ENCODE measurements at places on chromosomes 5 and 9. TPM values are rescaled to one million over a fixed set of nuclear protein-coding genes. Genes with fewer than 3 reads are reported as not detected.

The HSD17B4 gene
- 74.2 TPM for total RNA-seq

GRCh38 chr5:155480731-155481131, 467.2 kb downstream of the KIF4B start:
- DNase-seq, result no peak

The C9 gene
- not detected for total RNA-seq

- DNase-seq, result no peak
Observed at GRCh38 chr5:115452536-115453235, 91.9 kb downstream of the FEM1C start.

DNA sequence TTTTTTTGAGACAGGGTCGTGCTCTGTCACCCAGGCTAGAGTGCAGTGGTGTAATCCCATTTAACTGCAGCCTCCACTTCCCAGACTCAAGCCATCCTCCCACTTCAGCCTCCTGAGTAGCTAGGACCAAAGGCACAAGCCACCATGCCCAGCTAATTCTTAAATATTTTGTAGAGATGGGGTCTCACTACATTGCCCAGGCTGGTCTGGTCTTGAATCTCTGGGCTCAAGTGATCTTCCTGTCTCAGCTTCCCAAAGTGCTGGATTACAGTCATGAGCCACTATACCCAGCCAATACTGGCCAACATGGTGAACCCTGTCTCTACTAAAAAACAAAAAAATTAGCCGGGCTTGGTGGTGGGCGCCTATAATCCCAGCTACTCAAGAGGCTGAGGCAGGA, 6.8 kb downstream of the DCAF12 start:
- no peak for DNase-seq

GRCh38 chr9:73264631-73265030, 113.0 kb downstream of the ANXA1 start:
- no peak for DNase-seq

DNA sequence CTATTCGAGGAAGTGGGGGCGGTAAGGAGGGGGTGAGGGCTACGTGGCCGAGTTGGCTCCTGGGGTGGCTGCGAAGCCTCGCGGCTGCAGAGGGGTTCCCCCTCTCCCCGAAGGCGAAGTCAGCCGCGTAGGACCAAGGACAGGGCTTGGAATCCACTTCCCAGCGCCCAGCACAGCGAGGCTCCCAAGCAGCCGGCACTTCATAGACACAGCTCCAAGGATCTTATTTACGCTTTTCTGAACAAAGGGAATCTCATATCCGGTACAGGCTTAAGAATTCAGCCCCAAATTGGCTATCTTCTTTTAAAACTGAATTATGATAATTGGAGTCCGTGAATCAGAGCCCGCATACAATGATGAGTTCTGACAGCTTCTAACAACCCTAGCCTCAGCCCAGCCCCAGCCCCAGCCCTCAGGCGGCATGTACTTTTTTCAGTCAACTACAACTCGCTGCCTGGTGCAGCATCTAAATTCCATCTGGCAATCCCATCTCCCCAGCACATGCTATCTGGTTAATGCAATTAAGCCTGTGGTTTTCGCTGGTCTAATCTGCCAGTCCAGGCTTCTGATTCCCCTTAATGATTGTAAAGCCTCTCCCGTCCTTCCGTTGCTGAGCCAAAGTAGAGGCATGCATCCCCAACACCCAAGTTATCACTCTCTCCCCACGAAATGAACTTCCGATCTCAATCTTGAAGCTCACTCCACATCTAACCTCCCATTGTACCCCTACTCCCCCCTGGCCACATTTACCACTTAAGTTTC, 1.0 kb downstream of the ELAVL2 start:
- DNase-seq, result no peak

GRCh38 chr9:70477907-70478480, 63.5 kb upstream of the KLF9 start:
- no peak for DNase-seq

- no peak for DNase-seq
Observed at GRCh38 chr9:121656941-121657470, 5.6 kb downstream of the DAB2IP start.

- DNase-seq, result no peak
Observed at GRCh38 chr9:37010180-37010579, 23.9 kb downstream of the PAX5 start.

DNA sequence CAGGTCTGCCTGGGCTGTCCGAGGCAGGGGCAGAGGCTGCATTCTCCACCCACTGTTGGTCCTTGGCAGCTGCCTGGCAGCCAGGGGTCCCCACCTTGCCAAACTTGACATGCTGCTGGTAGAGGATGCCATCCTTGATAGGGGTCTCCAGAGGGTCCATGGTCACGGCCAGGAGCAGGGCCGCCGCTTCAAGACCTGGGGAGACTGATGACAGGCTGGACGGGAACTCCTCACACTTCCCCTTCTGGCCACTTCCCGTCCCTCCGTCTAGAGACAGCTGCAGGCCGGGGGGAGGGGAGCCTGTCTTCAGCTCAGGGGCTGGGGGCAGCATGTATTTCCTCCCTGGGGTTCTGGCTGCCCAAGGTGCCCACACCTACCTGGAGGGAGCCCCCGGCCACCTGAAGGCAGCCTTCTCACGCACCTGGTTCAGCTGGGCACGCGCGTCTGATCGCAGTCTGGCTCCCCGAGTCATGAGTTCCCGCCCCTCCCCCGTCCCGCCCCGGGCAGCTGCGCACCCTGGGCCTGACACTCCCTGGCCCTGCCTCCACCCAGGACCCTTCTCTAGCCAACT, at the start of gene DOK3:
TSS of gene DOK3 (minus strand) at position 446 of the 571 bp plus-strand sequence. CDS start at position 160, 286 bp downstream.
- DNase-seq, result no peak

DNA sequence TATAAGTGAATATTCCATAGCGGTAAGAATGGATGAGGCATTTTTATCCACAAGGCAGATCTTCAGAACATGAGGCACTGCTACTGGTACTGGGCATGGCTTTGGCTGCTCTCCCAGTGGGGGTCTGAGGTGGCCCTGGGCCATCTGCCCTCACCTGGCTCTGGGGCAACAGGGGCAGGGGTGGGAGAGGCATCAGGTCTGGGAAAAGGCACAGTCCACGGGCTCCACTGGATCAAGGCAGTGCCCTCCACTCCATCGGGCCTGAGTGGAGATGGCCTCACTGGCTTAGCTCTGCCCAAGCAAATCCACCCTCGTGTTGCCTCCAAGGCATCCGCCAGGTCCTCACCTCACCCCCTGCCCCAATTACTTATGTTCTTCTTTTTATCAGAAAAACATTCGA, 10.9 kb upstream of the NKD2 start:
- DNase-seq, result no peak

DNA sequence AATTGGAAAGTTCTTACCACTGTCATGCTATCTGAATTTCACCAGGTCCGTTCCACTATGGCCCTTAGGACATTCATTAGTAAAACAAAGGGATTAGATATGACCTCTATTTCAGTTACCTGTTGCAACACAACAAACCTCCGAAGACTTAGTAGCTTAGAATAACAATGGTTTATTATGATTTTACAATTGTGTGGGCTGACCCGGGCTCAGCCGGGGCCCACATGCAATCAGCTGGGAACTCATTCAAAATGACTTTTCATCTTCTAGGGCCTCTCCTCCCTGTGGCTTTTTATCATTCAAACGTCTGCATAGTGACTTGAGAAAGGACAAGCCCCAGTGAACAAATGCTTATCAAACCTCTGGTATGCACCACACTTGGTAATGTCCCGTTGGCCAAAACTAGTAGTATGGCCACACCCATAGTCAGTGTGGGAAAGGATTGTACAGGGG, 2.3 kb upstream of the FBXW11 start:
- no peak for DNase-seq

GRCh38 chr9:99457981-99458380, 235.9 kb downstream of the SEC61B start:
- no peak for DNase-seq

The SLC9A3 gene
- total RNA-seq, result 2.1 TPM

DNA sequence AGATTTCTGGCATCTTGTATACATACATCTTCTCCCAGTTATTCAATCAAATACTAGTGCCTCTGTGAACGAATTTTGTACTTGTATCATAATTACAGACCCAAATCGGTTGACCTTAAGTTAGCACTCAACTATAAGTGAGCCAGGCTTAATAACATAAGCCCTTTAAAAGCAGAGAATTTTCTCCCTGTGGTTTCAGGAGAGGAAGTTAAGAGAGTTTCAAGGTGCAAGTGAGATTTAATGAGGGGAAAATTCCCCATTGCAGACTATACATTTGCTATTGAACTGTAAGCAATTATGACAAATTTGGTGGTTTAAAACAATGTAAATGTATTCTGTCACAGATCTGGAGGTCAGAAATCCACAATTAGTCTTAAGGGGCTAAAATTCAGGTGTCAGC, 261.9 kb upstream of the NREP start:
- DNase-seq, result no peak

DNA sequence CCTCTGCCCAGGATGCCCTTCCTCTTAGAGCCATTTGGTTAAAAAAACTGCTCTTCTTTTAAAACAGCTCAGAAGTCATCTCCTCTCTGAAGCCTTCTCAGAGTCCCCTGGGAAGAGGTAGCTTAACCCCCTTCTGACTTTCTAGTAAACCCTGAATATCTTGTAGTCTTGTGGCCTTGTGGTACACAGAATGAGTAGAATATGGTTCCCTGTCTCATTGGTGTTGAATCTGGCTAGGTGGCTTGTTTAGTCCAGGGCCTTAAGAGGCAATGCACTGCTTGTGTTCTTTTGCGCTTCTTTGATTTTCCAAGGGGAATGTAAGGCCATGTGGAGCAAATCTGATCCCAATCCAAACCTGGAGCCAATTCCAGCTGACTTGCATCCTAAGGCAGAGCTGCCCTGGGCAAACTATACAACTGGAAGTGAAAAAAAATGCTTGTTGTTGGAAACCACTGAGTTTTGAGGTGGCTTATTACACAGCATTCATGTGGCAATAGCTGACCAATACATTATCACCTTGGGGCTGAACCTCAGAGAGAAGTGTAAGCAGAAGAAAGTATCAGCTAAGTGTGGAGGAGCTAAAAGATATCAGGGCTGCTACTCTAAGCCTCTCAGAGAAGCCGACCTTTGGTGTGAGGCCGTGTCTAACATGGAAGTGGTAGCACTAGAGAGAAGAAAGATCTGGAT, 31.0 kb downstream of the ALG2 start:
- no peak for DNase-seq

GRCh38 chr5:77518304-77518703, 26.2 kb upstream of the WDR41 start:
- no peak for DNase-seq

DNA sequence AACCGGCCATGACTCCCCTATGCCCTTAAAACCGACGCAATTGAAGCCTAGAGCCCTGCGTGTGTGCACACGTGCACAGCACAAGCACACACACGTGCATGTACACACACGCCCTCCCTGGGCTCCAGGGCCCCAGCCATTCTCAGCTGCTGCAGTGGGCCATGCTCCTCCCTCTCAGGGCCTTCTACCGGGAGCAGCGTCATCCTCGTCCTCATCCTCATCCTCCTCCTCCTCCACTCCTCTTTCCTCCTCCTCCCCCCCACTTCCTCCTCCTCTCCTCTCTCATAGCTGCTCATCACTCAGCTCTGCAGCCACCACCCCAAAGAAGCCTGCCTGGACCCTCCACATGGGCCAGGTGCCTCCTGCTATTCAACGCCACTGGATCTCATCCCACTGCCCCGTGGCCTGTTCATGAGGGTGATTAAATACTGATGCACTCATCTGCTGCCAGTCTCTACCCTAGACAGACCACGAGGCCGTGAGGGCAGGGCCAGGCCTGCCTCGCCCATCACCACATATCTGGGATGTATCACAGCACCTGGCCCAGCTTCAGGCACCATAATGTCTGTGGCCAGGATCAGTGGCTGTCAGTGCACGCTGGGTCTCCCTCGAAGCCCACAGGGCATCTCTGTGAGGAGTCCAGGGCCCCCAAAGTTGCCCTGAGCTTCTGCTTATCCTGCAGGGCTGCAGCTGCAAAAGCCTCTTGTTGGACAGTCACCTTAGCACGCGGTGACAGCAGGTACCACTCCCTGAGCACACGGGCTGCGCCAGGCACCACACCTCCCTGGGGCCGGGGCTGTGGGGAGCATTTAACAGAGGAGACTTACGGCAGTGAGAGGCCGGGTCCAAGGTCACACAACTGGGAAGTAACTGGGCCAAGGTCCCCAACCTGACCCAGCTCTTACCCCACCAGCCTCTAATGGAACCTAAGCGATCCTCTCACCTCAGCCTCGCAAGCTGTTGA, 9.8 kb downstream of the FAM78A start:
- DNase-seq, result peak; percentile 63

The PLK2 gene
- 2.3 TPM for total RNA-seq

DNA sequence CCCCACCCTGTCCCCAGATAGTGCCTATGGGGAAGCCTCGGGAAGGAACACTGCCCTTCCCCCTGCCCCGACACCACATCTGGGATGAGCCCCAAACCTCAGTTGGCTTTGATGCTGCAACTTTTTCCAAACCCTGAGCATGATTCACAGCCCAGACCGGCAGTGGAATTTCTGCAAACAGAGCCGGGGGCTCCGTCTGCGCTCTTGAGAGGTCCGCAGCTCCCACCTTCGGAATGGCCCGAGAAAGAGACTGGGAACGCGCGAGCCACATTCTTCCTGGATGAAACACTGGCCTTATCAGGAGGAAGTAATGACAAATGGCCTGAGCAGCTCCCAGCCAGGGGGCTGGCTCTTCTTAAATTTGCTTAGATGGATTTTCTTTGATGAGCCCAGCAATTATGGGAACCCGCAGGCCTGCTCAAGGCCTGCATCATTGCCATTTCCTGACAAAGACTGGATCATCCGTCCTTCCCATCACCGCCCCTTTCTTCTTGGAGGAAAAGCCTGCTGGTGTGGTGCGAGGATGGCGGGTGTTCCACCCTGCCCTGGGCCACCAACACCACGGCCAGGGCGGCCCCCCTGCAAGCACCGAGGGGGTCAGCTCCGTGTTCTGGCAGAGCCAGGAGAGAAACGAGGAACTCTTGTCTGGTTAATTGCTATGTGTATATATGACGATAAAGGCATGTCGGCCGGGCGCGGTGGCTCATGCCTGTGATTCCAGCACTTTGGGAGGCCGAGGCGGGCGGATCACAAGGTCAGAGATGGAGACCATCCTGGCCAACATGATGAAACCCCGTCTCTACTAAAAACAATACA, 38.8 kb upstream of the COL5A1 start:
- DNase-seq, result no peak

DNA sequence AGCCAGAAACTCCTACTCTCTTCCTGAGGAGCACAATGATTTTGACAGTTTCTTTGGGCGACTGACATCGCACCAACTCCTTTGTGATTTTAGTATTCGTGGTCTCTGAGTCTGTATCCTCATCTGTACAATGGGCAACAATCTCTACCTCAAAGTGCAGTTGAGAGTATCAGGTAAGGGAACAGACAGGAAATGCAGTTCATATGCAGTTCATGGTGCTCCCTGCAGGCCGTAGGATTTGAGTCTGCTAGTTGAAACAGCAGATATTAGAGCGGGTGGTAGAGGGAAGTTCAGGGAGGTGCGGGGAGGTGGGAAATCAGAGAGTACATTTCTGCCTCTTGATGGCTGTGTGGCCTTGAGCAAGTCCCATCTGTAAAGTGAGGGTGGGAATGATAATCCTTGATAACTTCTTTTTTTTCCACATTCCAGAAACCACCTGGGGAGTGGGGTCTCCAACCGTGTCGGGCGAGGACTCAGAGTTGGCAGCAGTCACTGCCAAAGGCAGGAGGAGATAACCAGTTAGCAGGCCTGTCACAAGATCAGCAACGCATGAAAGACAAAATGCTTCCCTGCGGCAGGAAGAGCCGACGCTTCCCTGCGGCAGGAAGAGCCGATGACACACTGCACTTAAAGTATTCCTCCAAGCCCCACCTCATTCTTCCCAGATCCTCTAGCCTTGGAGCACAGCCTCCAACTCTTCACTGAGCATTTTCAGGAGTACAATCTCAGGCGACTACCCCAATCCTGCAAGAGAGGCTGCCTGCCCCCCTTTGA, 6.0 kb upstream of the NEK6 start:
- no peak for DNase-seq

Measured in activated naive CD8-positive, alpha-beta T cell treated with anti-CD3 and anti-CD28 coated beads for 36 hours (primary cell).